NCI-H1930 (cell line): ENCODE measurements at places on chromosomes 11 and 22.

DNA sequence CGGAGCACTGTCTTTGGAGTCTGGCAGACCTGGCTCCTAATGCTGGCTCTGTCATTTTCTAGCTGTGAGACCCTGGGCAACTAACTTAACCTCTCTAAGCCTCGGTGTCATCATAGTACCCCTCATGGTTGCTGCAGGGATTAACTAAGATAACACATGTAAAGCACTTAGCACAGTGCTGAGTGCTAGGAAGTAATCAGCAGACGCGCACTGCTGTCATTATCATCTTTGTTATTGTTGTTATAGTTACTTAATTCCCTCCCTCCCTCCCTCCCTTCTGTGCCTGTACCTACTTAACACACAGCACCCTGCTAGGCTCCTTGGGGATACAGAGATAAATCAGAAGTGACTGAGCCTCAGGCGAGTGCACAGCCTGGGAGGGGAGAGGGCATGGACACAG is 104.7 kb upstream of the PITPNB start:
- no peak for DNase-seq

GRCh38 chr22:43345761-43346301 is 2.7 kb upstream of the SCUBE1 start:
- DNase-seq = no peak

DNA sequence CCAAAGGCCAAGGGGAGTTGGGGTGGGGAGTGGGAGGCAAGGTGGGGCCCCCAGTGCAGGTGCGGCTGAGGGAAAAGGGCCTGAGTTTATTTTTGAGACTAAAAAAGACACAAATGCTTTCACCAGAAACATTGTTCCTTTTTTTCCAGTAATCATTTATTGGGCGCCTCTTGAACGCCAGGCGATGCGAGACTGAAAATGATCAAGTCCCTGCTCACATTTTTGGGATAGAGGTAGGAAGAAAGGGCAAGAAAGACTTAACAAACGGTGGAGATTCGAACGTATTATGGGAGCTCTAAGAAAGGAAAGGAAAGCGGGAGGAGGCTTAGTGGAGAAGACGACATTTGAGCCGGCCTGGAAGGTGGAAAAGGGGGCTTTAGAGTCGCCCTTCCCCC is 796 bp upstream of the SF3B2 start:
- DNase-seq = no peak

DNA sequence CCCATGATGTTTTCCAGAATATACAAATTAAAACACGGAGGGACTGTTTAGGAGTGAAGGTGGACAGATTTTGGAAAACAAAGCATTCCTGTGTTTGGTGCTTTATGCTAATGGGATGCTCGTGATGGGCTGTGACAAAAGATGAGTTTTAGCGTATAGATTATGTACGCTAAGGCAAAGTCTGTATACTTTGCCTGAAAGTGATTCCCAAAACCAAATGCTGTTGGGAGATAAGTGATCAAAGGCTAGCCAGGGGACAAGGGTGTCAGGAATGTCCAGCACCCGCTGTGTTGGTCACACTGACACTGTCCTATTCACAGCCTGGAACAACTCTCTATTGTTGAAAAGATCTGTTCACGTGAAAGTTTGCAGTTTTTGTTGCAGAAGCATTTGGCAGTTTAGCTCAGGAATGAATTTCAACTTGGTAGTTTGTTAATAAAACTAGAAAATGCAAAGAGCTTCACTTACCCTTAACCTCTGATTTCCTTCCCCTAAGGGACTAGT is 1.5 kb downstream of the JAM3 start:
- no peak for DNase-seq

GRCh38 chr11:76653674-76654284 is 16.8 kb downstream of the LRRC32 start:
- no peak for DNase-seq

- DNase-seq = no peak
Measured at GRCh38 chr22:39142088-39142680, 10.3 kb downstream of the CBX7 start.

DNA sequence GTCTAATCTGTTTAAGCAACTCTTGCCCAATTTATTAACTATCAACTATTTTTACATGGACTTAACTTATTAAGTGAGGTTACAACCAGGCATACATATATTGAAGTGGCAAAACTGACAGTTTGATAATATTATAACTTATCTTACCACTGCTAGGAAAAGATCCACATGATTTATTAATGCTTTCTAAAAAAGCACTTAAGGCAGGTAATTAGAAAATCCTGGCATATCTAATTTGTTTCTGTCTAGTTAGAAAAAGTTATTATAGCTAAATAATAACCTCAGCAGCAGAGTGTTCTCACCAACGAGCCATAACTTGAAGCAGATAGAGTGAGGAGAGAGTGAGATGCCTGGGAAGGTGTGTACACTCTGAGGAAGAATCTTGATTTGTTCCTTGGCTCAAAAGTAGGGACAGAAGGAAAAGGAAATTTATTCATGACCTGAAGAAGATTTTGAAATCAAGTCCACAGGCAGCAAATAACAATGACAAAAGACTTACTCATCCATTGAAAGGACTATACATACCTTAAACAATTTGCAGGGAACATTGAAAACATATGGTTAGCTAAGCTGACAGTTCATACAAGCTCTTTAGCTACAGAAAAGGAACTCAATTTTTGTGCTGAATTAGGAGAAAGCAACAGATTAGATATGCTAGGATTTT is 7.1 kb upstream of the MUC15 start:
- DNase-seq = no peak

DNA sequence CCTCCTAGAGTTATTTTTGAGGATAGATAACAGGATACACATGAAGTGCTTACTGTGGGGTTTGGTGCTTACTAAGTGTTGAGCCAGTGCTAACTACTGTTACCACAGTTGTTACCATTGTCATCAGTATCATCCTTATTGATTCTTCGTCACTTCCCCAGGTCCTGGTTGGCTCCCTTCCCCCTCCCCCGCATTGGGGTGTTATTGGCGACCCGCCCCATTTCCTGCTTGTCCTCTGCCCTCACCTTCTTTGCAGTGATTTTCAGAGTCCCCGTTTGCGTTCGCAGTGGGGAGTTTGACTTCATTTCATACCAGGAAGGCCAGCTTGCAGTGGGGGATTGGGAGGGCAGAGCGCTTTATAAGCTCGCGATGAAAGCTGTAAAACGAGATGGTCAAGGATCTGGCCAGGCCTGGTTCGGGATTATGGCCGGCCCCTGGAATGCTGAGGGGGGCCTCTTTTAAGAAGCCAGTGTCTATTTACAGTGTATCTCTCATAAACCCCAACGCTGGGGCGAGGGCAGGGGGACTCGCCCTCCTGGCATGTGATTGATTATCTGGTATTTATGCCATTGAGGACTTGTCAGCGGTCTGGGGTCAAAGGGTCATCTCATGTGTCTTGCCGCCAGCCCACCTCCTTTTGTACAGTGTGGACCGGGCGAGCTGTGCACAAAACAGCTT is 84.6 kb upstream of the NNMT start:
- DNase-seq = no peak

DNA sequence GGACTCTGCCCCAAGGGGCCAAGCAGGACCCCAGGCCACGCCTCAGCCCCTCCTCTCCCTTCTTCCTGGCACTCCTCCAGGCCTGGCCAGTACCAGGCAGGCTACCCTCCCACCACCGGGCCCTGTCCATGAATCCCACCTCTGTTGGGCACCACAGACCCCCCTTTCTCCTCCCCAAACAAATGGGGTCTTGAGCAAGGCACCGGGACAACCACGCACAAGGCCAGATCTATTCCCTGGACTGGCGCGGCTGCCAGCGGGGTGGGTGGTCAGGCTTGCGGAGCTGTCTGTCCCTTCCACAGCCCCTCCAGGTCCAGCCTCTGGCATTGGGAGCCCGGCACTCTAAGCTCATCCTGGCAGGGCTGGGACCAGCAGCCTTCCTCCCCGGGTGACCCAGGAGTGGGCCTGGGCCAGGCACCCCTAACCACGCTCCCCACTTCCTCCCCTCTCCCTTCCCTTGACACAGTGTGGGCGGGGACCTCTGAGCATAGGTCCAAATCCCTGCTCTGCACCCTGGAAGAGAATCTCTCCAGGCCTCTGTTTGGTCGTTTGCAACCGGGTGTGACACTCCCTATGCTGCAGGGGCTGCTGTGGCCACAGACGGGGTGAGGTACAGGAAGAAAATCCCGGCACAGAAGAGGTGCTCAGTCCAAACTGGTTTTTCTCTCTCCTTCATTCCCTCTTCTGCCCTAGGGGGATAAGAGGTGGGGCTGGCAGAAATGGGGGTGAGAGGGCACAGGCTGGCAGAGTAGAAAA is 14.6 kb downstream of the ELFN2 start:
- DNase-seq = no peak

- DNase-seq = no peak
Measured at GRCh38 chr11:120608760-120609211, 97.2 kb downstream of the GRIK4 start.

DNA sequence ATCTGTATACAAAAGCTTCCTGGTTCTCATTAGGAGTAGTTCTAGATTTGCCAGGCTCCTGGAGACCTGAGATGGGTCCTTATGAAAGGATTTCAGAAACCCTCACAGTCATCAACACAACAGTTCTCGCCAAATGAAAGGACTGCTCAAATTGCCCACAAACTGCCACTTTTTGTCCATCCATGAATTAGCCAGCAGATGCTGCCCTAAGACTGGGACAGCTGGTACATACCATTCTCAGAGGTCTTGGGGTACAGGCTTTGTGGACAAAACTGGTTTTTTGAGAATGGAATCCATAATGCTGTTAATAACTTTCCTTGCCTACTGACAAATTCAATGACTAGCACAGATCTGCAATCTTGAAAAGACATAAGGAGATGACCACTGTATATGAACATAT is 23.4 kb upstream of the BDNF start:
- DNase-seq = no peak

DNA sequence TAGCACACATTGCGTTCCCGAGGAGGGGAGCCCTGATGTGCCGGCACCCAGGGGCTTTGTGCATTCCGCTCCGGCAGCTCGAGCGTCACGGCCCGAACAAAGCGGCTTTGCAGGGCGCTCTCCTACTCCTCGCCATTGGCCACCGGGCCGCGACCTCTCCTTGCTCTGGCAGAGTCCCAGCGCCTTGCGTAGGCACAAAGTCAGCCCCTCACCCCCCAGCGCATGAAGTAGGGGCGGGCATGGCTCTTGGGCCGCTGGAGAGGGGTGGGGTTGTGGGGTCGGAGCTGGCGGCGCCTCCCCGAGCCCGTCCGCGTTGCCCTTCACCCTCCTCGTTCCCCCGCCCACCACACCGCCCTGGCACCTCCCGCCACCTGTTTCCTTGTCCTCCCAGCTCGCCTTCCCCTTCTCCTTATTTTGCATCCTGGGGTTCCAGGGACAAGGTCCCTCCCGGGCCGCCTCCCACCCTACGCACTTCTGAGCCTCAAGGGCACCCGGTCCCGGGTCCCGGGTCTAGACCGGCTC is 753 bp upstream of the PPARA start:
- peak; percentile 15 for DNase-seq

GRCh38 chr11:69510471-69511357 is 29.3 kb downstream of the LINC01488 start:
- DNase-seq = no peak

- DNase-seq = no peak
Measured at GRCh38 chr22:35861451-35861850, 143.8 kb downstream of the APOL5 start.

GRCh38 chr22:27135031-27135981 is 477.9 kb downstream of the MIAT start:
- DNase-seq = no peak

DNA sequence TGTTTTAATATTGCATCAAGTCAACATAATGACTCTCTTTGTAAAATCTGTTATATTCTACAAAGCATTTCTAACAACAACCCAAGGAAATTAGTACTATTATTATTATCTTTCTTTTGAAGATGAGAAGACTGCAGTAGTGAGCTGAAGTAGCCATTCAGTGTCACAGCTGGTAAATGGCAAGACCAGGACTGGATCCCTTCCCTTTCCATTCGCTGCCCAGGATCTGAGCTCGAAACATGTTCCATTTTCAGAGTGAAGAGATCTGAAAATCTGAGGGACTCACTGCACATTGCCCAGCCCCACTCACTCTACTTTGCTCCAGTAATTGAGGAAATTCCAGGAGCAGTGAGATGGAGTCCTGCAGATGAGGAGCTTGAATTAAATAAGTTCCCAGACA is 240.0 kb upstream of the BLID start:
- no peak for DNase-seq

DNA sequence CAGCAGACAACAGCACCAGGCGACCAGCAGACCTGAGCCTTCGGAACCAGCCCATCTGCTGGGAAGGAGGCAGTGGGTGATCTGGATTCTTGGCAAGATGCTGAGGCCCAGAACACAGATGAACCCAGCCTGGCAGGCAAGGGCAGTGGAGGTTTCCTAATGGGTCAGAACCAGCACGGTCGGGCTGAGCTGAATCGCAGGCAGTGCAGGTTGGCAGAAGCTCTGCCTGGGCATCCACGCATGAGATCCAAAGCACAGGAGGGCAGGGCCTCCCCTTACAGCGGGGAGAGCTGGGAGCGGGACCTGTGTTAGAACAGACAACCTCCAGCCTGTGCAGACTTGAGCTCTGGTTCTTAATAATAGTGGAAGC is 47.5 kb downstream of the DSCAML1 start:
- no peak for DNase-seq

DNA sequence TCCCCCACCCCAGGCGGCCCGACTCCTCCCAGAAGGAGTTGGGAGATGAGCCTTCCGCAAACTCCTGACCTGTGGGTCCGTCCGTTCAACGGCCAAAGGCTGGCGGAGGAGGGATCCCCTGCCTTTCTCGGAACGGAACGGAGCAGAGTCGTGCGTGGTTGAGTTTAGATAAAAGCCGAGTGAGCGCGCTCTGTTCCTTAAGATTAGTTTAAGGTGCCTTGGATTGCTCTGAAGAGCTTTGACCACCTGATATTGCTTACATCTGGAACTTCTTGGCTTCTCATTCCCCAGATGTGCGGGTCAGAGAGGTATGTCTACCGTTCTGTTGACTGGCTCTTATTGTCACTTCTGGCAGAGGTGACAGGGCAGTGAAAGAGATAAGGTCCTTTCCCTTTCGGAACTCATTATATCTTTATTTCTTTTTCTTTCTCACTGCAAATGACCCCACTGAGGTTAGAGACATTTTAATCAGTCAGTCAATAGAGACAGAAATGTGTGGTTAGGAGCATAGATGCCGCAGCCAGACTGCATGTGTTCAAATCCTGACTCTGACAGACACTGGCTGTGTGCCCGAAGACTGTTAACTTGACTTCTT is at the start of gene TRIM6:
Gene TRIM6, plus strand, starts transcription at position 31 of the 595 bp plus-strand sequence. Its CDS starts 261 bp downstream, at position 292.
- DNase-seq = no peak

GRCh38 chr22:28896611-28897010 is 13.2 kb downstream of the ZNRF3 start:
- no peak for DNase-seq

GRCh38 chr11:8681837-8682302 is 595 bp downstream of the TRIM66 start:
- DNase-seq = no peak

GRCh38 chr11:6402561-6402981 is 12.3 kb downstream of the SMPD1 start:
- no peak for DNase-seq
